ENCODE measurements at places on chromosomes 5 and 9.
A peak's percentile ranks its signal among the peaks of the same experiment; 100 is the strongest.

DNA sequence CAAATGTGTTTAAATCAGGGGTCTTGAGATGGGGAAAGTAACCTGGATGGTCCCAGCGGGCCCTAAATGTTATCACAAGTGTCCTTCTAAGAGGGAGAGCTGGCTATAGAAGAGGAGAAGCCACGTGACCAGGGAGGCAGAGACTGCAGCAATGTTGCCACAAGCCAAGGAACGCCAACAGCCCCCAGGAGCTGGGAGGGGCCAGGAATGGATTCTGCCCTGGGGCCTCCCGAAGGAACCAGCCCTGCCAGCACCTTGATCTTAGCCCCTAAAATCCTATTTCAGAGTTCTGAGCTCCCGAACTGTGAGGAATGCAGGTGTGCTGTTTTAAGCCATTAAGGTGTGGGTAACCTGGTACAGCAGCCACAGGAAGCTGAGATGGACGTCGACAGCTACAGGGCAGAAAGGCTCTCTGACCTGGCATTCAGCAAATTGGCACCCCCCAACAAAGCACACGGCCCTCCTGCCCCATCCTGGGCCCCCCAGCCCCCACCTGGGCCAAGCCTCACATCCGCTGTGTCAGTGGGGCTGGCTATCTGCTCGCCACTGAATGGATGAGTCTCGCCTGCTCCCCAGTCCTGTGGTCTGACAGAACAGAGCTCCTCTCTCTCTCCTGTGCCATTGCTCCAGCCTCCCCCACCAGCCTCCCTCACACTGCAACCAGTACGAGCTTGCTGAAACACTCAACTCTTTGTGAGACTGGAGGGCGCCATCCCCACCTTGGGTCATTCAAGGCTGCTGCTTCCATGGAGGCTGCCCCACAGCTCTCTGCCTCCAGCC lies 78.8 kb downstream of the ADAMTS2 start:
- DNase-seq: no peak

DNA sequence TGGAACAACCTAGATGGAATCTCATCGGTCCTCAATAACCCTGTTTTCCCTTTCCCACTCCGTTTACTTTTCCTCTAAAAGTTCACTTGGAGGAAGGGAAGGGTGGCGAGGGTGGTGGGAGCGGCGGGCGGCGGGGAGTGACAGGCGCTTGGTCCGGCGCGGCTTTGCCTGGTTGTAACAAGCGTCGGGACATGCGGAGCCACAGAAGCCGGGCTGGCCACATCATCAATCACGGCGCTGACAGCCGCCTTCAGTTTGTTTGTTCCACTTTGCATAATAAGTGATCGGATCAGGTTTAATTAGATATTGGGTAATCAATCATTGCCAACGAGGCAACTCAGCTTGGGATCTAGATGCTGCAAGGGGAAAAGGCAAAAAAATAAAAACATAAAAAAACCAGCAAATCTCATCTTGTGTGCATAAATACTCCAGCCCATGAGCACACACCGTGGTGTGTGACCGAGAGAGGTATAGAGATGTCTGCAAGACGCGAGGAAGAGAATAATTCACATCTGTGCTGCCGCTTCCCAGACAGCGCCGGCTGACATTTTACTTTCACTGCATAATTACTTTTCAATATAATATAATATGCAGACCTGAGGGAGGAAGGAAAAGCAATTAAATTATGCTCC lies 396.2 kb upstream of the IRX4 start:
- DNase-seq: no peak

GRCh38 chr5:2240118-2240904 lies 357.6 kb upstream of the IRX4 start:
- DNase-seq: no peak

DNA sequence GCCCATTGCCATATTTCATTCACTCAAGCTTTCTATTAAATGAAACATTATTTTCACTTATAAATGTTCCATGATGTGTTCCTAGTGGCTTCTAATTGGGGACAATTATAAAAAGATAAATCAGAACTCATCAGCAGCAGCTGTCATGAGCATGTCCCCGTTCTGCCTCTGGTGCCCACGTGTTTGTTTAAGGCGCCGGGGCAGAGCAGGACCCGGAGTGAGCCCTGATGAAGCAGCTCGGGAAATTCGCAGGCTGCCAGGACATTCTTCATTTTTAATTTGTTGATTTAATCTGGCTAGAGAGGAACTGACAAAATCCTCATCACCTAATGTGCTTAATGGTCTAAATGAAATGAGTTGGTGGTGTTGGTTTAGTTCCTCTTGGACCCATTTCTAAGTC lies 475.0 kb downstream of the CTNND2 start:
- no peak for DNase-seq

DNA sequence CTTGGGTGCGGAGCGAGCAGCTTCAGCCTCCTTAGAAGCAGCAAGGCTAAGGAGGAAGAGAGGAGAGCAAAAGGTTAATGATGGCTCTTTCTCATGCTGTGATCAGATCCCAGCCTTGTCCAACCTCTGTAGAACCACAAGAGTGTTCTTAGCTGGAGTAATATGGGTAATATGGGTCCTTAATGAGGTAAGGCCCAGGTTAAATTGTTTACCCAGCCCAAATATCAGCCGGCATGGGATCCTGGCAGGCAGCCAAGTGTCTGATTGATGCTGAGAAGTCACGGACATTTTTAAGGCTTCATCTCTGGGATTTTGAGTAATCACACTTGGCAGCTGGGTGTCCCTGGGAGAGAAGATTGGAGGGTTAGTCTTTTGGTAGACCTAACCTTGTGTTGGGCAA lies 32.3 kb downstream of the GLRA1 start:
- DNase-seq: no peak

DNA sequence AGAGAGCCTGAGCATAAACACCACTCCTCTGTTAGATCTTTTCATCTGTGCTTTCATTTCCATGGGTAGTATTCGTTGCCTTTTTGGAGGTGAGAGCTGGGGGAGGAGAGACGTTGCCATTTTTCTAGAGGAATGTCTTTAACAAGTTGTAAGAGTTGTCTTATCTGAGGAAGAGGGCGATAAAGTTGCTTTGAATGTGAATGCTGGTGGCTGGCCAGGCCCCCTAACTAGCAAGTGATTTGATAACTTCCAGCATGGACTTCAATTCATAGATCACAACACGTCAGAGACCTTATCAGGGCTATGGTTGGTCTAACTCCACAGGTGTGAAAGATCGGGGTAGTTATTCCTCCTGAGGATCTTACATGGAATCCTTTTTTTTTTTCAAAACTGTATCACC lies 30.0 kb upstream of the AOPEP start:
- no peak for DNase-seq

DNA sequence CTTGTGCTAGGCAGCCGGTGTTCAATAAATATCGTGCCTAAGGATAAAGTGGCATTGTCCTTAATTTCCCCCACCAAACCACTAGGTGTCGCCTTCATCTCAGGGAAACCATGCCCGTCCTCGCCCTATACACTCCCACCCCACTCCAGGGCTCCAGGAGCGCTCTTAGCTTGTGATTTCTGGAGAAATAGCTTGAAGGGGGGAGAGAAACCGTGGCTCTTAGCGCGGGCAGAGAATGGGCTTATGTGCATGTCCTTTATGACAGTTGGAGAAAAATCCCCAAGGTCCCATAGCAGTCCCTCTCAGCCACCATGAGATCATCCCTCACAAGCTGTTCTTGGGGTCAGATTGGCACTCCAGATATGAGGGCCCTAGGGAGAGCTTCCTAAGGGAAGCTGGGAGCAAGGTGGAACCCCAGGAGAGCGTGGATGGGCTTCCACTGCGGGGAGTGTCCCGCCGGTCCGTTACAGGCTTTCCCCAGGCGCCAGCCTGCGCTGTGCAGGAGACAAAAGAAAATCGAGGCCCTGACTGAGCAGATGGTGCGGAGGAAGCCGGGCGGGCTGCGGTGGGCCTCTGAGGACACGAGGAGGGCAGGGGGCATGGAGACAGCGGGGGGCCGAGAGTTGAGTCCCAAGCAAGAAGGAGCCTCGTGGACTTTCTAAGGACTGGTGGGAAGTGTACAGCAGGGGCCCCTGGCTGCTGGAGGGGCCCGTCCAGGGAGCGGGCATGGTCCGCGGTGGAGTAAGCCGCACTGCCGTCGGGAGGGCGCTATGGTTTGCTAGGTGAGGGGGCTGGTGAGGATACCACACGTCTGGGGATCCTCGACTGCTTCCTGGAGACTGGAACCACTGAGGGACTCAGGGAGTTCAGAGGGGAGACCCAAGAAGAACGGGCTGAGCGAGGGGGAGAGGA lies 750 bp upstream of the NPR2 start:
- DNase-seq: peak; percentile 78

Measured in suppressor macrophage (primary cell).